ENCODE measurements at places on chromosomes 7 and 10.

GRCh38 chr10:126405239-126405775 is 17.0 kb upstream of the ADAM12 start:
- no peak for DNase-seq

- DNase-seq: no peak
These were observed 166.2 kb downstream of the PTPN20 start for GRCh38 chr10:47077386-47077785.

- DNase-seq: no peak
These were observed 9.2 kb downstream of the GLCCI1 start for GRCh38 chr7:7977774-7978173.

DNA sequence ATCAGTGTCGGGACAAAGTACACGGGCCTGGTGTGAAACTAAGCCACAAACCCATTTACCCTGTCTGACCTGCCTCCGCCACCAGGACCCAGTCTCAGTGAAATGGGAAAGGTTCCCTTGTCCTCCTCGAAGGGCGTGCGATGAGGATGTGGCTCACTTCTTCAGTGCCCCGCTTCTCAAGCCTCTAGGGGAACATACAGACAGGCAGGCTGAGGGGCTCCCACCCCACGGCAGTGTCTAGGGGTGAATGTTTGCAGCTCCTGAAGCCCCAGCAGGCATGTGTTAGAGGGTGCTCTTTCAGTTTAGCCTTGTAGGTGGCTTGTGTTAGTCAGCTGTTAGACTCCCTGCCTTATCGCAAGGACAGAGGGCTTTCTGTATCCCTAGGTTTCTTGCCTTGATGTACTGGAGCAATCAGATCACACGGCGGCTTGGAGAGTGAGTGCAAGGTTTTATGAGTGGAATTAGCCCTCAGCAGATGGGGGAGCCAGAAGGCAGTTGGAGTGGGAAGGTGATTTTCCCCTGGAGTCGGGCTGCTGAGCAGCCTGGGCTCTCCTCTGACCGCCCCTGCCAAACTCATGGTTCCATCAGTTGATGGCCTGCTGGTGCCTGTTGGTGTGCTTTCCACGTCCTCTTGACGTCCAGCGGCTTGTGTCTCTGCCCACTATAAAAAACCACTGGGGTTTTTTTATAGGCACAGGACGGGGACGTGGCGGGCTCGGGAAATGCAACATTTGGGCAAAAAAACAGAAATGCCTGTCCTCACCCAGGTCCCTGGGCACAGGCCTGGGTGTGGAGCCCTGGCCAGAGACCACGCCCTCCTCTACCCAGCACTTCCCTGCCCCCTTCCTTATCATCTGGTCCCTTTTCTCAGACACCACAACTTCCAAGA is 759 bp downstream of the NUDT1 start:
- DNase-seq: no peak

GRCh38 chr10:15451137-15452094 is 80.3 kb upstream of the FAM171A1 start:
- DNase-seq: no peak

DNA sequence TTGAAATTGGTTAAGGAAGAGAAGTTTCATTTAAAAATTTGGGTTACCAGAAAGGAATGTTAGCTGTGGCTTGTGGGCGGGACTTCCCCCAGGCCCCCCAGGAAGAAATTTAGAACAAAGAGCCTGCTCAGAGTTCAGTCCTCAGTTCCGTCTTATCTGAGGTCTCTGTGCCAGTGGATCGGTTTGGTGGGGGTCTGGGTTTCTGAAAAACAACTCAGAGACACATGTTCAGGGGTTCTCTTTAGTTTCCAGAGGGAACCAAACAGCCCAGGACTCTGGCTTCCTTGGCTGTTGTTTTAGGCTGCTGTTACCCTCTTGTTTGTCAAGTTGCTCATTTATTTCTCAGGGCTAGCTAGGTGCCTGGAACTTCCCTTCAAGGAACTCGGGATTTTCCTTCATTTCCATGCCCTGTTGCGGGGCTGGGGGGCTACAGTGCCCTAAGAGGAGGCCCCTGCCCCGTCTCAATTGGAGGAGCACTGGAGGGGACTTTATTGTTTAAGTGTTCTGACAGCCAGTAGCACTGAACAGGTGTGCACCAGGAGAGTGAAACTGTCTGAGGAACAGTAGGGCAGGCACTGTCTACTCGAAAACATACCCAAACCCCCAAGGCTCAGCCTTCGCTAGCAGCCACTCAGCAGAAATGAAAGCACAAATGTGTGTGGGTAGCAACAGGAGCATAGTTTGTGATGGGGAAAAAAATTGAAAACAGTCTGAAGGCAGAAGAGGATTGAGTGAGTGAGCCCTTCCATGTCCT is 59.9 kb downstream of the ALOX5 start:
- no peak for DNase-seq

DNA sequence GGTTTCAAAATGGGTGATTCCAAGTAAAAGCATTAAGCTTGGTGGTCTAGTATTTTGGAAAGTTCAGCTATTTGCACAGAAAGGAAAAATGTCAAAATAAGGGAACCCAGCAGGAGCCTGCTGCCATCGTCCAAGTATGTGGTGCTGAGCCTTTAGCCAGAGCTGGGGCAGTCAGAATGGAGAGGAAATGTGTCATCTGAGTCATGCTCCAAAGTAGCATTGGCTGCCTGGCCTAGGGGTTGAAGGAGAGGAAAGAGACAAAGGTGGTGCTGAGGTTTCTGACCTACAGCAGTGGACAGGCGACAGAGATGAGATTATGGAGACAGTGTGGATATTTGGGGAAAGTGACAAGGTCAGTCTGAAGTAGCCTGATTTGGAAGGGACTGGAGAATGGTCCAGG is 103.9 kb downstream of the PLCE1 start:
- no peak for DNase-seq

DNA sequence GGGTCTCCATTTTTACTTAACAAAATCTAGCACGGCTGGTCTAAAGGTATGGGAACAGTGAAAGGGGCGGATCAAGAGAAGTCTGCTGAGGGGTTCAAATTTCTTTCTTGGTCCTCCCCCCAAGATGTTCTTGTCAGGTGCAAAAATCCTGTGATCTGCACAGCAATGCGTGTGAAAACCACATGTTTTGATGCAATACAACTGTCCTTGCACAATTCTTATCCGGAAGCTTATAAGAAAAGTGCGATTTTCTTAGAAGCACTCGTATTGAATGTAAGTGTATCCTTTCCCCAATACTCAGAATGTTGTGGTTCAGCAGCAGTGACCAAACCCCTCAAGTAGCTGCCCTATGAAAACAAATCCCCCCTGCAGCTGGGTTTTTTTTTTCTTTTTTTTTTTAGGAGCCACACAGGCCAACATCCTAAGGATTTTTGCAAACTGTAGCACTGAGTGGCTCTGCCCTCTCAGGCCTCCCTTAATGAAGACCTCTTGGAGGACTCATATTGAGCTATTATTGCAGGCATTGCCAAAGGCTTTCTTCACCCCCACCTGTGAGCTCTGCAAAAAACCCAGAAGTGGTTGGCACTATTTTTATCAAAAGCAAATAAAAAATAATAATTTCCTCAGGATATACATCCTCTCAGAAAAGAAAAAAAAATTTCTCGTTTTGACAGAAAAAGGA is 151.9 kb upstream of the ITGB1 start:
- no peak for DNase-seq

GRCh38 chr7:155232911-155233310 is 64.8 kb upstream of the INSIG1 start:
- DNase-seq: no peak

DNA sequence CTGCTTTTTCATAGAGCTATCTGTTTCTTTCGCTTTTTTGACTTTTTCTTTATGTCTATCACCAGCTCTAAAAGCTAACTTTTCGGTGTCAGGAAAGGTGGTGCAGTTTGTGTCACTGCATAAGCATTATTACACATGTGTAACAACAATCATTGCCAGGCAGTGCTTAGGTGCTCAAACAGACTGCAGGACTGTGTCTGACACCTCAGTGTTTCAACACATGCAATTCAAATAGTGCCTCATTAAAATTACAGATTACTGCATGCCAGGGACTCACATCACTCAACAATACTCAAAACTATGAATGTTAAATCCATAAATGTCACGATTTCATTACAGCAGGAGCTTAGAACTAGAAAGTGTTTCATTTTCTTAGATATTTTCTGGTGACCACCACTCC is 265.3 kb upstream of the SMIM30 start:
- DNase-seq: no peak

DNA sequence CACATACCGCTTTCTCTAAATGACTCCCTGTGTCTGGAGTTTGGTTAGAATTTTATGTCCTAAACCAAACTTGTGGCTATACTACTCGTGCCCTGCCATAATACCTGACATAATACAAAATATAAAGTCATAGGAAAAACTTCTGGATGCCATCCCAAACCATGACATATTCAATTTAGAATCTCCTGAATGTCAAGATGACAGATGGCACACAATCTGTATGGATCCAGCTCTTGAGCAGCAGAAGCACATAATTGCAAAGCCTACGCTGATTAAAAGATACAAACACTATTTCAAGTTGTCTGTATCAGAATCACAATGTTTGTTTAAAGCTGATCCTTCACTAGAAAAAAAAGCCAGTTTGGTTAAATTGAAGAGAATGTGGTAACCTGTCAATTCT is 22.4 kb upstream of the CDC14C start:
- DNase-seq: no peak

GRCh38 chr10:99809931-99810615 is 27.6 kb downstream of the ABCC2 start:
- no peak for DNase-seq
